ENCODE measurements at places on chromosomes 11 and 22. TPM values are rescaled to one million over a fixed set of nuclear protein-coding genes. Genes with fewer than 3 reads are reported as not detected.

- no peak for DNase-seq
These were observed 21.4 kb downstream of the TPBGL start for GRCh38 chr11:75261902-75262361.

DNA sequence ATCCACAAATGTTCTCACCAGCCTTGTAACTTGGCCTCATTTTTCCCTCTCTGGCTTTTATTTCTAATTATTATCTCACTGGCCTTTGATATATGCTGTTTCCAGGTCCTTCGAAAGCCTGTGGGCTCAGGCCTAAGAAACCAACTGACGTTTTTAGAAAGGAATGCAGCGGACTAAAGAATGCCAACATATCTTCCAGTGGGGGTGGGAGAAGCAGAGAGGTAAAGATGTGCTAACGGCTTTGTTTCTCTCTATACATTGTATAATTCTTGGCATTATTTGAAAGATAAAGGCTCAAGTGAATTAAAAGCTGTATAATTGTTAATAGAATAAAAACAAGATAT is 28.2 kb downstream of the OR6Q1 start:
- no peak for DNase-seq

GRCh38 chr11:117287668-117288067 is 3.5 kb upstream of the BACE1-AS start:
- no peak for DNase-seq

DNA sequence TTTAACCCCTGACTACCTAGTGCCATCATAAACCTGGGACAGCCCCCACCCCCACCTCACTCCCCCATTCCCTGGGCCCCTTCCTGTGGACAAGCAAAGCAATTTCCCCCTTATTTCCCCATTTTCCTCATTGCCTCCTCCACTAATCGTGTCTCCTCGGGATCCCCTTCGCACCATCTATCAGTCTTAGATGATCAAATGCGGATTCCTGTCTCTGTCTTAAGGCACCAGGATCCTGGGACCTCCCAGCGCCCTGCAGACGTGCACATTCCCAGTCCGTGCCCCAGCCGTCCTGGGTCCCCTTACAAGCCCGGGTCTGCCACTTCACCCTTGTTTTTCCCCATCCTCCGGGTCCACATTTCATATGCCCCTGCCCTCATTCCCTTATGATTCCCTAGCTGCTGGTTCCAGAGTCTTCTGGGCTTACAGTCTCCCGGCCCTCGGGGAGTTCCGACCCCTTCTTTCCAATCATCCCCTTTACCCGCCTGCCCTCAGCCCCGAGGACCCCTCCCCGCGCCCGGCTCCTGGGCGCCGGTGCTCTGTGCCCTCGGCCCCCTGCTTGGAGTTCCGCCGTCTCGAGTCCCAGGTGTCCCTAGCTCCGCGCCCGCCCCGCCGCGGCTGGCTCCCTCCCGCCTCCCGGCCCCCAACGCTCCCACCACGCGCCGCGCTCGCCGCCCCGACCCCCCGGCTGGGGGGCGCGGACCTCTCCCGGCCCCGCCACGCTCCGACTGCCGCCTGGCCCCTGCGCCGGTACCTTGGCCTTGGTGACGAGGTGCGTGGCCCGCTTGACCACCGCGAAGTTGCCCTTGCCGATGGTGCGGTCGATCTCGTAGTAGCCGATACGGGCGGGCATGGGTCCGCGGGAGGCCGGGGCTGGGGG is 599 bp downstream of the SIK3 start:
- DNase-seq: peak; percentile 39

GRCh38 chr22:27032091-27032761 is 374.8 kb downstream of the MIAT start:
- no peak for DNase-seq

- DNase-seq: no peak
These were observed 31.7 kb downstream of the POU2F3 start for GRCh38 chr11:120271672-120272071.

DNA sequence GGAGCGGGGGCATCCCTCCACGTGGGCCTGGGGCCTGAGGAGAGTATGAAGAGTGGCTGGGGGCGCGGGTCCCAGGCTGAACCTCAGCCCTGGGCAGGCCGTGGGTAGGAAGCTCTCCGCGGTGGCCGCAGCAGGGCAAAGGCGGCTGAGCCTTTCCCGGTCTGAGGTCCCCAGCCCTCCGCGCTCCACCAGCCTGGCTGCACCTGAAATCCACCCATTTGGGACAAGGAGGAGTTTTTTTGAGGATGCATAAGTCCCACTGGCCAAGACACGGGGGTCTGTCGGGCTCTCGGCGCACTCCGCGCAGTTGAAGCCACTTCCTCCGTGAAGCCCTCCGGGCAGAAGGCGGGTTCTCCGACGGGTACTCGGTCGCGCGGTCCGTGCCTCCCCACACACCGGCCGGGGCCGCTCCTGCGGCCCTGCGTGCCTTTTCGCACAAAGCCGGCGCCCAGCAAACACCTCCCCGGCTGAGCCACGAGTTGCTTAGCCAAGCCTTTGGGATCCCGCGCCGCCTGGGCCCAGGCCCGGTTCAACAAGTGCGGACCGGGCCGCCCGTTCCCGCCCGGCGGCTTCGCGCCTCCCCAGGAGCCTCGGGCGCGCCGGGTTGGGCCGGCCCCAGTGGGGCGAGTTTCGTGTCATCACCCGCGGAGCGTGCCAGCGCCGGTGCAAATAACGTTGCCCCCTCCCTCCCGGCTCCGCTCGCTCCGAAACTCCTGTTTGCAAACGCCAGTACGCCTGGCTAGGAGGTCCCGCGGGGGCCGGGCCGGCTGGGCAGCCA is 666 bp upstream of the OVOL1 start:
- no peak for DNase-seq

DNA sequence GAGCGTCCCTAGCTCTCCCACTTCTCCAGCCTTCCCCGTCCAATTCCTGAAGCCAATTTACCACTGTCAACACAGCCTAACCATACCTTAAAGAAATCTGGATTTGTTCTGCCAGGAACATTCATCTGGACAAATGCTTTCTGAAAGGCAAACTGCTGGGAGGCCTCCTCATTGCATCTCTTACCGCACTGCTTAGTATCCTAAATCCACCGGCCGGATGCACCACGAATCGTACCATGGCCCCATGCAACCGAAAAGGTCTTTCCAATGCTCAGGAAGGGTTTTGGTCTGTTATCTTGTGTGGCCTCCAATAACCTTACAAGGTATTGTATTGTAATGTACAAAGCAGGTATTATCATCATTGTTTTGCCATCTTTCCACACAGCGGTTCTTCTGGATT is 57.6 kb downstream of the MYH9 start:
- DNase-seq: no peak

DNA sequence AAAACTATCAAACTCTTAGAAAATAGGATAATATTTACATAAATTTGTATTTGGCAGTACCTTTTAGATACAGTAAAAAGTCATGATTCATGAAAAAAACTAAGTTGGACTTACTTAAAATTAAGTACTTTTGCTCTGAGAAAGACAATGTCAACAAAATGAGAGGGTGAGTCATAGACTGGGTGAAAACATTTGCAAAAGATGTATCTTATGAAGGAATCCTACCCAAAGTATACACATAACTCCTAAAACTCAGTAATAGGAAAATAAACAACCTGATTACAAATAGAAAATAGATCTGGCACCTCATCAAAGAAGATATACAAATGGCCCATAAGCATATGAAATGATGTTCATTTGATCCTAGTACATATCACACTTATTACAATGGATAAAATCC is 1154.6 kb downstream of the JRKL start:
- no peak for DNase-seq

DNA sequence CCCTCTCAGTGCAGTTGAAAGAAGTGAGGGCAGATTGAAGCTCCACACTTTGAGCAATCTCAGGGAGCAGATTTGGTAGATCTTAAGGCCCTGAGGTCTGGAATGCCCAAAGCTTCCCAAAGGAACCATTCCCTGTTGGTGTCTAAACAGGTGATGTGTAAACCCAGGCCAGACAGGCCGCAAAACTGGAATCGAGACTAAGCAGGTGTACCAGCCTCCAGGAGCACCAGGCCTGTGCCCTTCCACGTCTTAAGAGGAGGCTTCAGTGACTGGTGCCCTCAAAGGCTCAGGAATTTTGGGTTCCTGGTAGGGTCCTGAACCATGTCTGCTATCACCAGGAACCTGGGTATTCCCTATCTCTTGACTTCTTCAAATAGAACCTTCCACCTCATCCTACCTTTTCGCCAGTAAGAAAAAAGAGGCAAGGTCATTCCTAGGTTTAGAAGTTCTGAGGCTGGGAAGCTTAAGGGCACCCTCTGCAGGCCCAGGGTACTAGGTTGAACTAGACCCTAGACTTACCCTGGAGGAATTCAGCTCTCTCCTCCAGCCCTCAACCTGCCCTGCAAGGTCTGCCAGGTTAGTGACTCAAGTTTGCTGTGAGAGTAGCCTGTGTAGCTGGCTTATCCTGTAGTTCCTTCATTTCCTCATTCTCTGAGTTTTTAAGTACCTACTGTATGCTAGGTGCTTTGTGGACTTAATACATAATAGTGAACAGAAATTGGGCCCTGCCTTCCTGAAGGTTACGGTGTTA is 100.0 kb upstream of the NNMT start:
- peak; percentile 40 for DNase-seq

GRCh38 chr11:65432686-65433582 is 10.3 kb downstream of the NEAT1 start:
- peak; percentile 71 for DNase-seq

DNA sequence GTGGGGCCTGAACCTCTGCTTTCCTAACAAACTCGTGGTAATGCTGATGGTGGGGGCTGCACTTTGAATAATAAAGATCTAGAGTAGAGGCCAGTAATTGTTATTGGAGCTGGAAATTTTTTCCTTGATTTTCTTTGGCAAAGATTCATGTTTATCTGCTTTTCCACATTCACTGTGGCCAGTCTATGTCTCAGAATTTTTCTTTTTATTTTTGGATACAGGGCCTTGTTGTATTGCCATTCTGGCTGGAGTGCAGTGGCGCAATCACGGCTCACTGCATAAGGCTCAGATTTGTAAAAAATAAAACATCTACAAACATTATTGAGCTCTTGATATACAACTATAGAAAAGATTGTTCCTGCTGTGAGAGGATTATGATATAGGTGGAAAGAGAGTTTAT is 1.6 kb downstream of the TMEM135 start:
- DNase-seq: no peak

DNA sequence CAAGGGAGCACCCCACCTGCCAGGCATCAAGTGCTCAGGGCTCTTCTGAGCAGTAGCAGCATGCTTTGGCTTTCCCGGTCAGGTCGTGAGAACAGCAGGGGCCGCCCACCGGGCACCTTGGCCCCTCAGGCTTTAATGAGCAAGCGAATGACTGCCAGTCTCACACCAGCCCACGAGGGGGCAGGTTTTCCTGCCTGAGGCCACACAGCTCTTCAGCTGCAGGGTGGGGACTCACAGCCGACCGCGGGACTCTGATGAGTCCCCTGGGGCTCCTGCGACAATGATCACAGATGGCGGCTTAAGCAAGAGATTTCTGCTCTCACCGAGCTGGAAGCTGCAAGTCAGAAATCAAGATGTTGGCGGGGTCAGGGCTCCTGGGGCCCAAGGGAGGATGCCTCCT is 14.3 kb upstream of the FGF19 start:
- DNase-seq: peak; percentile 78

DNA sequence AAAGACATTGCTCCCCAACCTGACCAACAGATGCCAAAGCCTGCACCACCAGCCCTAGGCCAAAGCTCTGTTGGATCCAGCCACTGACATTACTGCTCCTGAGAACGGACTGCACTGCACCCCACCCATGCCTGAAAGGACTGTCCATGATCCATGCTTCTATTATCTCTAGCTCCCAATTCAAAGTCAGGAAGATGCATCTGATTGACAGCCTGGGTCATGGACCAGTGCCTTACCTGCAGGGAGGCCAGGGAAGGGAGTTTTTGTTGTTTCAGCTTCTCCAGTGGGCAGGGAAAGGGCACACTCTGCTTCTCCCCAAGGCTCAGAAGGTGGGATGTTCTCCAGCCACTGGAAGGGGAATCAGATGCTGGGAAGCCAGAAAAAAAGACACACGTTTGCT is 4.8 kb upstream of the PRDM11 start:
- no peak for DNase-seq

GRCh38 chr11:108871152-108871551 is 206.3 kb downstream of the DDX10 start:
- peak; percentile 60 for DNase-seq

DNA sequence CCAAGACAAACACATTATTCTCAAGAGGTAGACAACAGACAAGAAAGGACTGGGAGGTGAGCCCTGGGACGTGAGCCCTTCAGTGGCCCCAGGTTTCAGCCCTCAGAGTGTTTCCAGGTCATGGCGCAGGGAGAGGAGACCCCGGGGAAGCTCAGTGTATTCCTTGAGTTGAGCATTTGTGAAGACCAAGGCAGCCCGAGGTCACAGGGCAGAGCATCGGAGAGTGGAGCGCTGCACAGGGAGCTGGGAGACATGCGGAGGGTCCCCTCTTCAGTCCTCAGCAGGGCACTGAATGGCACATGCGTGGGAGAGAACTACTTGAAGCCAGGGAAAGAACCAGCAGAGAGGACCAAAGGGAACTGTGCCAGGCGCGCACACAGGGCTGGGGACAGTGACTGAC is 11.7 kb downstream of the KRTAP5-6 start:
- DNase-seq: no peak

DNA sequence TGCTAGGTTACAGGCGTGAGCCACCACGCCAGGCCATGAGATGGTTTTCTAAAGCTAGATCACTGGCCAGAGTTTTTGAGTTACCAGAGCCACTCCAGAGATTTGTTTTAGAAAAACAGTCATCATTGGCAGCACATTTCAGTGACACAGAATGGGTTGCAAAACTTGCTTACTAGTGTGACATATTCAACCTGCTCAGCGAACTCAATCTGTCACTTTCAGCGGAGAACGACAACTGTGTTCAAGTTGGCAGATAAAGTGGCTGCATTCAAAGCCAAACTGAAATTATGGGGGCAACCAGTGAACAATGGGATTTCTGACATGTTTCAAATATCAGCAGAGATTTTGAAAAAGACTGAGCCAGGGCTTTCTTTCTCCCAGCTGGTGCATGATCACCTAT is 456.3 kb upstream of the ISX start:
- no peak for DNase-seq

DNA sequence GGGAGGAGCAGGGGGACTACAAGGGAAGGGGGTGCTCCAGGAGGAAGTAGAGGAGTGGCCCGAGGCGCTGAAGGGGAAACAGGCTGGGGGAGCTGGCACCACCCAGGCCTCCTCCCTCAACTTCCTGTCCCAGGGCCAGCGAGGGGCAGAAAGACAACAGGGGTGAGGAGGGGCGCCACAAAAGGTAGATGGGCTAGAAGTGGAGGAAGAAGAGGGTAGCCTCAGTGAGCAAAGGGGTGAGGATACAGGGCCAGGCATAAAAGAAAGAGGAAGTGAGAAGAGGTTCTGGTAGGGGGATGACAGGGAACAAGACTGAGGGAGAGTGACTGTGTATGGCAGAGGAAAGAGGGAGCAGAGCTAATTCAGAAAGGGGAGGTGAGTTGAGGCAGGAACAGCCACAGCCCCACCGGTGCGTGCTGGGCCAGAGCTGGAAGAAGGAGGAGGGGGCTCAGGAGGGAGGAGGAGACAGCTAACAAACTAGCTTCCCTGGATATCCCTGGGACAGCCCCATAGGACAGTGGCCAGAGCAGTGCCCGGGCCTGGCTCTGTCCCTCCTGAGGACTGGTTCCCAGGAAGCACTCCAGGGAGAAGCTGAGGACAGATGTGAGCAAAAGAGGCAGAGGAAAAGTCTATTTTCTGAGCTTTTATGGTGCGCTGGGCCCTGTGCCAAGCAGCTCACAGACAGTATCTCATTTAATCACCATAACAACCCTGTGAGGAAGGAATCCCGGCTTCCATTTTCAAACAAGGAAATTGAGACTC is 8.5 kb downstream of the DCHS1 start:
- DNase-seq: no peak

Gene SYT8
- total RNA-seq: 63.4 TPM

Gene MRGPRX4
- total RNA-seq: not detected

Gene SLC22A25
- not detected for total RNA-seq

Gene PRSS23
- total RNA-seq: 14.2 TPM
